ENCODE measurements at places on chromosomes 4 and X.

DNA sequence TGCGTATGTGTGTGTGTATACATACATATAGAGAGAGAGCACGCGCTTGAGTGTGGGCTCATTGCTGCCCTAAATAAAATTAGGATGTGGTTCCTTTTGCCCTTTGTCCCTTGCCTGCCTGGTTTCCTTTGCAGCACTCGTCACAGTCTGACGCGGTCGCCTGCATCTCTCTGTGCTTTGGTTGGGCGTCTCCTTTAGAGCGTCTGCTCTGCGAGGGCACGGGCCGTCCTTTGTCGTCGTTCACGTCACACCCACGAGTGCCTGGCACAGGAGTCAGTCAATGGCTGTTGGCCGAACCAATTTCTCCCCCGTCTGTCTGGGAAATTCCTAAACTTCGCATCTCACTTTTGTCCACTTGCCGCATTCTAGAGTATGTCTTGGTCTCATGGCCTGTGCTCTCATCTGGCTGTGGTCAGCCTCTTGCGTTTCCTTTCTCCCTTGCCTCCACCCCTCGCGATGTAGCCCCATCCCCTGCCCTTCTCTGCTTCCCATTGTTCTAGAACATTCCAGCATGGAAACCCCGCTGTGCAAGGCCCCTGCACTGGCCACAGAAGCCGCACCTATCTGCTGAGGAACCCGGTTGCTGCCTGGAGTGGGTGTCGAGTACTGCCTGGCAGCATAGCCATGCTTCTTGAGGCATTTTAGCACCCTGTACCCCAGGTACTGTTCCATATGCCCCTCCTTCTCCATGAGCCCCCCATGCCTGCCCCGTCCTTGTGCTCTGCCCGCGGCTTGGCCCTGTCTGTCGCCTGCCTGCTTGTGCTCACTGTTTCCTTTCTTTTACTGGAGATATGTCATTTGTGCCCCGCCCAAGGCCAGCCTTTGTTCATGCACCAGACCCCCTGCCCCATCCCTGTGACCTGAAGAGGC lies 8.0 kb downstream of the MAEA start:
- no peak for DNase-seq

- DNase-seq = peak; percentile 25
Observed at GRCh38 chr4:95000076-95000648, 242.4 kb downstream of the BMPR1B start.

- DNase-seq = no peak
Observed at GRCh38 chrX:84175958-84176357, 12.0 kb downstream of the RPS6KA6 start.

GRCh38 chrX:137573324-137574101 lies 7.6 kb downstream of the ZIC3 start:
- DNase-seq = no peak

DNA sequence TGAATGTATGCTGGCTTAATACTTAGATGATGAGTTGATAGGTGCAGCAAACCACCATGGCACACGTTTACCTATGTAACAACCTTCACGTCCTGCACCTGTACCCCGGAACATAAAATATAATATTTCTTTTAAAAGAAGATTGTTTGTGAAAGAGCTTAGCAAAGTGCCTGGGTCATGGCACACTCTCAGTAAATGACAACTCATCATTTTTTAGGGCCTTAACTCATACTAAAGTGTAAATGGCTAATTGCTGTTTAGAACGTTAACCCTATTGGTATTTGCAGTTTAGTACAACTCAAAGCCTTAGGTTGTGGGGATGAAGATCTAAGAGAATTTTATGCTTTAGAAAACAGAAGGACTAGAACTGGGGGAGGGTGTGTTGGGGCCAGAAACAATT lies 67.7 kb downstream of the SEL1L3 start:
- no peak for DNase-seq

DNA sequence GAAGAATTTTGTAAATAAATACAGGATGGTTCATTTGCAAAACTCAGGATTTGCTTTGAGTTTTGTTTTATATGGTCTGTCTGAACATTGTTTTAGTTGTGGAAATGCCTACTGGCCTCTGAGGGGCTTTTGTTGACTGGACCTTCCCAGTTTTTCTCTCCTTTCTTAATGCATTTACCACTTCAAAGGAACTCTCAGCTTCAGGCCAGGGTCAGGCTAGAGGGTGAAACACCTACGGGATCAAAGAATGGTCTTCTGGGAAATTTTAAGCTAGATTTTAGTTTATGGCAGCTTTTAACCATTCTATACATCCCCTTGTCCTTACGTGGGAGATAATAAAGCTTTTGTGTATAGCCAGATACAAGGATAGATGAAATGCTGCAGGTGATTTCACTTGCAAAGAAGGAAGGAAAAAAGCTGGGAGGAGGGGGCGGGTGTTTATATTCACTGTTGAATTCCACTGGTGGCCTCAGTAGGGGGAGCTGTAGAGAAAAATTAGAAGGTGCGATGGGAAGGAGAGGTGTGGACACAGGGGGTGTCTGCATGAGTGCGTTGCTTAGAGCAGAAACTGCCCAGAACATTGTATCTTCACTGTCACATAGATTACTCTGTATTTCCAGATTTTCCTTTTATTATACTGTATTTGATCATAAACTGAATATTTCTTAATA lies 151.8 kb downstream of the TSPAN5 start:
- no peak for DNase-seq

DNA sequence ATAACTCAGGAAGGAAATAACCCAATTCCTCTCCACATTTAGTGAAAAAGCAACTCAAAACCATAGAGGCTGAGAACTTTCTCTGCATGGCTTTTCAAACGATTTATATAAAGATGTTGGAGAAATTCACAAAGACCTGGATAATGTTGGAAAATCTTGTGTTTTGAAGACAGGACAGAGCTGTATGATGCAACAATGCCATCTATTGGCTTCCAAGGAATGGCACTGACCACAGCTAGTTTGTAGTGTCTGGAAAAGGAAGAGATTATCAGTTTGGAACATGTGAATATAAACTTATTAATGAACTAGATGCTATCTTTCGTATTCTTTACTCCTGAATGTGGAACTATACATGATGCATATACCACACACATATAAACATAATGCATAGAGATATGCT lies 503.6 kb downstream of the IL1RAPL1 start:
- peak; percentile 5 for DNase-seq

DNA sequence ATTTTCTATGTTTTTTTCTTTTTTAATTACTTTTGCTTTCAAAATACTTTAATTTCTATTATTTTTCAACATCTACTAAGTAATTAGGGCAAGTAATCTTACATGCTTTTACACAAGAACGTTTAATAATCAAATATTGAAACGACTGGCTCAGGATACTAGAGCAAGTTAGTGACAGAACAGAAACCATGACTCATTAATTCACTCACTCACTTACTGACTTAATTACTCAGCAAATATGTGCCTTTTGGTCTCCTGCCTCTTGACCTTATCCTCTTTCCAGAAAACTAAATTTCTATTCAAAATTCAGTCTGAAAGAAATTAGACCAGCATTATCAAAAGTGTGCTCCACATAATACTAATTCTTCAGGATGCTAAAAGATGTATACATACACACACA lies 314.9 kb upstream of the TEX13C start:
- DNase-seq = no peak

GRCh38 chrX:140480765-140481164 lies 24.1 kb downstream of the SOX3 start:
- no peak for DNase-seq

GRCh38 chrX:148049441-148049840 lies 68.3 kb downstream of the FMR1NB start:
- DNase-seq = peak; percentile 26

GRCh38 chrX:50736656-50737055 lies 77.3 kb downstream of the SHROOM4 start:
- no peak for DNase-seq

- DNase-seq = no peak
Observed at GRCh38 chrX:13000301-13000811, 25.4 kb downstream of the TMSB4X start.

- no peak for DNase-seq
Observed at GRCh38 chr4:85722807-85723206, 247.9 kb downstream of the ARHGAP24 start.

DNA sequence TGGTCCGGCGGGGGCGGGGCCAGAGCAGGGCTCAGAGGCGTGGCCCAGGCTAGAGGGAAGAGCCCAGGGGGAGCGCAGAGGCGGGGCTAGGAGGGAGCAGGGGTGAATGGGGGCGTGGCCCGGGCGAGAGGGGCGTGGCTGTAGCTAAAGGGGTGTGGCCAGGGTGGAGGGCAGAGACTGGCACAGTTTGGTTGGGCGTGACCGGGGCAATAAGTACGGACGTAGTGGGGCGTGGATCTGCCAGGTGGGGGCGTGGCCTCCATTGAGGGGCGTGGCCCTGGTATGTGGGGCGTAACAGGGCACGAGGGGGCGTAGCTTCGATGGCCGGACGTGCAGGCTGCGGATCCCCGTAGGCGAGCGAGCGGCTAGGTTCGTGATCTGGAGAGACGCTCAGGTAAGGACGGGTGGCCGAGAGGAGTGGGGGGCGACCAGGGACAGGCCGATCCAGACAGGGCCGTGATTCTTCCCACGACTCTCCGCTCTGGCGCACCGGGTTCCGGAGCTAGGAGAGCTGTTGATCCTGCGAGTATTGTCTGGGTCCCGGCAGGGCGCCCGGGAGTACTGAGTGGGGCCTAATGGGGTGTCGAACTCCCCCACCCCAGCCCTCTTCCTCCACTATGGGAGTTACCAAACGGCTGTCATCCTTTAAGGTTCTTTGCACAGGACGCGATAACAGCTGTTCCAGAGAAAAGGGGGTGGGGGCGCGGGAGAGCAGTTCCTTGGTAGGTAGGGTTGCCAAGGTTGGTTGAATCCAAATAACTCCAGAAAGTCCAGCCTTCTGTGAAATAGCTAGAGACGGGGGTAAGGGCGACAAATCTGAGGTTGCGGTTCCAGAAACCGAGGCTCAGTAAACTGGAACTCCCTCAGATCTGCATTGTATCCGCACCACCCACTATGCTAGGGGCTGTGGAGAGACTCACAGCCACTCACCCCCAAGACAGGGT lies at the start of gene CA5B:
CA5B (plus strand) TSS at position 312 of the 944 bp plus-strand sequence. CDS start 11,754 bp downstream, outside the sequence.
- DNase-seq = no peak

GRCh38 chrX:151727346-151727745 lies 7.2 kb upstream of the CNGA2 start:
- no peak for DNase-seq

- DNase-seq = no peak
Observed at GRCh38 chrX:33188881-33189280, 22.5 kb downstream of the DMD start.

DNA sequence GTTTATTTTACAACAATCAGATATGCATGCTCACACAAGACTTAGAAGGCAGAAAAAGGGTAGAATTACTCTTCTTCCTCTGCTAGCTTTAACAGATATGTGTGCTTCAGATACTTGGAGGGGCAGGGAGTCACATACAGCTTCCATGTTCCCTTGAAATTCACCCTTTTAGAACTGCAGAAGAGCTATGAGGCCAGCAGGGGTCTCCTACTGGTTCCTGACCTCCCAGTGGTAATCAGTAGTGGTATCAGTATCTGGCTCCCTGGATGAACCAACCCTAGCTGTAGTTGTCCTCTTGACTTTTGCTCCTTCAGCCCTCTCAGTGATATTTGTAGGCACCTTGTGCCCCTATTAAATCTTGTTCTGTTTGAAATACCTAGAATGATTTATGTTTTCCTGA lies 81.5 kb downstream of the RCHY1 start:
- peak; percentile 1 for DNase-seq

DNA sequence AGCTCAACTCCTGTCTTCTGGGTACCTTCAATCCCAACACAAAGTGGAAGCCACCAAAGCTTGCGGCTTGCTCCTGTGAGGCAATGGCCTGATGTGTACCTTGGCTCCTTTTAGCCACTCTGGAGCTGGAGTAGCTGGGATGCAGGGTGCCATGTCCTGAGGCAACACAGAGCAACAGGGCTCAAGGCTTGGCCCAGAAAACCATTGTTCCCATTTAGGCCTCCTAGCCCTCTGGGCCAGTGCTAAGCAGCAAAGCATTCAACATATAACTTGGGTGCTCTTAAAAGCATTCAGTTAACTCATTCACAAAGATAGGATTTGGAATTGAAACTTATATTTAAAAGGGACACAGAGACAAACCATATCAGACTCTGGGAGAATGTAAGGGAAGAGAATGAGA lies 194.5 kb upstream of the ARHGEF9 start:
- no peak for DNase-seq

DNA sequence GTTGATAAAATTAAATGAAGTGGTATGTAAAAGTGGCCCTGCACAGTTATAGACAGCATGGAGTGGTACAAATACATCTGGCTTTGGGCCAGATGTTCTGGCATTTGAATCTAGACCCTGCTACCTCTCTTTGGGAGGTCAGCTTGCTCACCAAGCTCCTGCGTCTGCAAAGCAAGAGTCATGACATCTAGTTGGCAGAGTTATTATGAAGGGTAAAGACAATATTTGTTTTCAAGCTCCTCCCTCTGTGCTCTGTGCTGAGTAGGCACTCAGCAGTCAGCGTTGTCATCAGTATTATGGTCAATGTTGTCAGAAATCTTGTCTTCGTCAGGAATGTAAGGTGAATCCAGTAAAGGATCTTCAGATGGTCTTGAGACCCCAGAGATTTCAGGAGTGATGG lies 55.8 kb downstream of the CCNI start:
- DNase-seq = no peak

GRCh38 chr4:111678908-111679307 lies 466.3 kb upstream of the FAM241A start:
- no peak for DNase-seq
